Activated CD4-positive, alpha-beta T cell treated with anti-CD3 and anti-CD28 coated beads for 36 hours (primary cell): ENCODE measurements at places on chromosomes 3 and 15.
A peak's percentile ranks its signal among the peaks of the same experiment; 100 is the strongest.

GRCh38 chr3:77189258-77189657 is 149.4 kb downstream of the ROBO2 start:
- no peak for DNase-seq

DNA sequence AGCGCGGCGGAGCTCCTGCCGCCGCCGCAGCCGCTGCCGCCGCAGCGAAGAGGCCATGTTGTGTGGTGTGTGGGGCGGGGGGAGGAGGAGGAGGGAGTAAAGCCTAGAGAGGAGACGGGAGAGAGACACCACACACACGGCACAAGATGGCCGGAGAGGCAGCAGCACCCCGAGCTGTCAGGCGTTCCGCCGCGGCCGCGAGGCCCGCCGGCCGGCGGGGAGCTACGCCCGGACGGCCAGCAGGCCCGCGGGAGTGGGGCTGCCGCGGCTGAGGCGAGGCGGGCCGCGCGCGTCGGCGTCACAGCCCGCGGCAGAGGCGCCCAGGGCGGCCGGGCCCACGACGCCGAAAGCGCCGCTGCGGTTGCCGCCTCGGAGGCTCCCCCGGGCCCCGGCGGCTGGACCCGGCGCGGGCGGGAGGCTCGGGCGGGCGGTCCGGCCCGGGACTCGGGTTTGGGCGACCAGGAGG is 17.4 kb upstream of the CHD2 start:
- DNase-seq, result no peak

DNA sequence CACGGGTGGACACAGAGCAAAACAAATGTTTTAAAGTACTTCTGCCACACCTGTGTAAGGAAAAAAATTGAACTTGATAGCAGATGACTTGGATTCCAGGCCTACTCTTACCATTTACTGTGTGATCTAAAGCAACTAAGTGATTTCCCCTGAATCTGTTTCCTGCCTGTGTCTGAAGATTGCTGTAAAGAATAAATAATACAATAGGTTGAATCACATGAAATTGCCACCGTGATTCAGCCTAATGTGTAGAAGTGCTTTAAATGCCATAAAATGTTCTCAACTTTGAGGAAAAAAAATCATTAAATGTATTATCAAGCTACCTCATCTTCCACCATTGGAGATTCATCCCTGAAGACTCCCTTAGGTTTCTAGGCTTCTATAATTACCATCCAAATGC is 27.6 kb upstream of the NUDT16 start:
- no peak for DNase-seq

- no peak for DNase-seq
Observed at GRCh38 chr3:126870608-126871210, 112.2 kb upstream of the PLXNA1 start.

DNA sequence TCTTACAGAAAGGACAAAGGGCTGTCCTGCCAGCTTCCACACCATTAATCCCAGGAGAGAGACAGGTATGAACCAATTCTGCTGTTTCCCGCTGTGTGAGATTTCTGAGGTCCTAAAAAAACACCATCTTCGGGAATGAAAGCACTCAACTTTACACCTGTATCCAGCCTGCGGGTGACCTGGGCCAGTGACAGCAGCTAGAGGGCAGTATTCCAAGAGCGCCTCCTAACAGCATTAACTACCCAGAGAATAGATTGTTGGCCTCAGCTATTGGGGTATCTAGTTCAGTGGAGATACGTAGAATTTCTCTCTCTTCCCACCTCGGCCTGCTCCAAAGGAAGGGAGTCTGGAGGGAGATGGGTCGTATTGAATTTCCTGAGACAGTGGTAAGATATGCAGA is 55.1 kb downstream of the WDR76 start:
- DNase-seq, result peak; percentile 19

DNA sequence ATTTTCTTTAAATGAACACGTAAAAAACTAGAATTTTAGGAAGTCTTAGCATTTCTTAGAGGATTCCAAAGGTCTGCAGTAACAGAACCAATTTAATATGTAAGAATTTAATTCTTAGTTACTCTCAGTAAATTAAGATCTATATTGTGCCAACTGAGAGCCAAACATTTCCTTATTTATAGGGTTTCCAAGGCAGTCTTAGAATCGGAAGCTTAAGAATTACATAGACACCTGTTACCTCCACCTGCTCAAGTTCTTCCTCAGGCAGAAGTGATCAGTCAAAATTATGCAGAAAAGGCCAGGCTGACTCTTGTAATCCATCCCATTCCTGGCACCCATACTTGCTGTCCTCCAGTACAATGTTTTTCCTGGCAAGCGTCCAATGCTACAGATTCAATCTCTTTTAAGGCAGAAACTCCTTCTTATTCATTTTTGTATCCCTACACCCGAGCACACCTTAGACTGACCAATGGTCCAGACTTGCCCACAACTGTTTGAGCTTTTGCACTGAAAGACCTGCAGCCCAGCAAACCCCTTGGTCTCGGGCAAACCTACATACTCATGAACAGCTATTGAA is 64.3 kb downstream of the NCEH1 start:
- DNase-seq, result no peak

DNA sequence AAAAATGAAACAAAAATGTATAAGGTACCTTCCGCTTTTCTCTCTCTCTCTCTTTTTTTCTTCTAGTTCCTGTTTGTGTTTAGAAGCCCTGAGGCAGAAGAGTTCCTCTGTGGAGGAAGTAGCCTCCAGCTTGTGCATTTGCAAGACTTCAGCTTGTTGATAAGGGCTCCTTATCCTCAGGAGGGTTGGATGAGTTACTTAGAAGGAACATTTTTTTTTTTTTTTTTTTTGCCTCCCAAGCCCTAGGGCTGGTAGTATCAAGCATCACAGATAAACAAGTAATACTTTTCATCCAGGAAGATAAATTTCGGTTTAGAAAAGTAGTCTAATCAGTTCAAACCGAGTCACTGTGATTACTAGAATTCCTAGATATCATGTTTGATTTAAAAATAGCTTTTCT is 91.0 kb upstream of the CBLB start:
- no peak for DNase-seq

DNA sequence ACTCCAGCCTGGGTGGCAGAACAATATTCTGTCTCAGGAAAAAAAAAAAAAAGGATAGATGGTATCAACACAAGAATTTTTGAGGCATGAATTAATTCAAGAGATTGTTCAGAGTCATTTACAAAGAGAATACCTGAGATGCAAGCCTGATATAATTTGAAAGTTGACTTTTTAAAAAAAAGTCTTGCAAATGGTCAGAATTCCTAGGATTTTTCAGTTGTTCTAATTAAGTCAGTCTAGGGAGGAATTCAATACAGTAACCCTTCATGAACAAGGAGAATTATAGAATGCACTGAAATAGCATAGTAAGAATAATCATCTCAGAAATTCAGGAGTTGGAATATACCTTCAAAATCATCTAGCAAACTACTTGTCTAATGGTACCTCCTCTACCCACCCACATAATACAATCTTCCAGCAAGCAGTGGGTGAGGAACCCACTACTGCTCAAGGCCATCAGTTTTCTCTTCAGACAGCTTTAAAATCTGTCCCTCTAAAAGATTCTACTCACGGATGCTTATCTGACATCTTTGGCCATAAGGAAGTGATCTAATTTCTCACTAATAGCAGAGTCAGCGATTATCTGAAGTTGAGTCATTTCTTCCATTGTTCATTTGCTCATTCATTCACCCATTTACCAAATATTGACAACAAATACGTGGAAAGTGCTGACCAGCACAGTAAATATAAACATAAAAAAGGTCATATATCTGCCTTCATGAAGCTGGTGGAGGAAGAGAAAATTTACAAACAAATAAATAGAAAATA is 159.6 kb downstream of the GREM1 start:
- DNase-seq, result no peak
